ENCODE measurements at places on chromosomes 5 and 9.

GRCh38 chr5:14598225-14598624 lies 16.6 kb downstream of the OTULINL start:
- DNase-seq, result no peak

- no peak for DNase-seq
Observed at GRCh38 chr5:105088102-105088501, 1525.5 kb upstream of the NUDT12 start.

GRCh38 chr5:438481-438981 lies 4.4 kb upstream of the EXOC3 start:
- no peak for DNase-seq

DNA sequence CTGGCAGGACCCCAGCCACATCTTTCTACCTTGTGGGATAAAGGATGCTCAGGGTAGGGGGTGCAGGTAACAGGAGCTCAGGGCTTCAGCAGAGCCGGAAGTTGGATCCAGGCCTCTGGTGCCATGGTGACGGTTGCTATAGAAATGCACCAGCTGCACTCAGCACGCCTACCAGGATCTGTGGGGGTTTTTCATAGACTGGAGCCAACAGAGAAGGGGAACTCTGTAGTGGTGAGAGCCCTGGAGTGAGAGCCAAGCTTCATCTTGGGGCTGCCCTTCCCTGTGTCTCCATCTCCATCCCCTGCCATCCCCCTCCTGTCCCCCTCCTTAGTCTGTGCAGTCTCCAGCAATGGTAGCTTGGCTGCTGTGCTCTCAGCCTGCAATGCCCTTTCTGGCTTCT lies 27.5 kb upstream of the BOD1 start:
- DNase-seq, result no peak

- no peak for DNase-seq
Observed at GRCh38 chr9:116238225-116238624, 84.6 kb downstream of the PAPPA start.
